ENCODE measurements at places on chromosomes 5 and 9. TPM values are rescaled to one million over a fixed set of nuclear protein-coding genes. Genes with fewer than 3 reads are reported as not detected.

GRCh38 chr9:136977223-136977622 lies at the start of gene PTGDS:
Gene PTGDS, plus strand, starts transcription at chr9:136977504. Its CDS starts 75 bp downstream, at chr9:136977579.
- no peaks in the 10 kb centered on the region for H3K36me3 ChIP-seq
- H3K27me3 ChIP-seq, result no peaks in the 10 kb centered on the region
- peaks cover 4% of the 10 kb centered on the region for H3K4me1 ChIP-seq
- H3K4me3 ChIP-seq, result peak within 1 kb of the TSS; percentile 58
- DNase-seq, result no peak
- no peak within 1 kb of the TSS for H3K27ac ChIP-seq

DNA sequence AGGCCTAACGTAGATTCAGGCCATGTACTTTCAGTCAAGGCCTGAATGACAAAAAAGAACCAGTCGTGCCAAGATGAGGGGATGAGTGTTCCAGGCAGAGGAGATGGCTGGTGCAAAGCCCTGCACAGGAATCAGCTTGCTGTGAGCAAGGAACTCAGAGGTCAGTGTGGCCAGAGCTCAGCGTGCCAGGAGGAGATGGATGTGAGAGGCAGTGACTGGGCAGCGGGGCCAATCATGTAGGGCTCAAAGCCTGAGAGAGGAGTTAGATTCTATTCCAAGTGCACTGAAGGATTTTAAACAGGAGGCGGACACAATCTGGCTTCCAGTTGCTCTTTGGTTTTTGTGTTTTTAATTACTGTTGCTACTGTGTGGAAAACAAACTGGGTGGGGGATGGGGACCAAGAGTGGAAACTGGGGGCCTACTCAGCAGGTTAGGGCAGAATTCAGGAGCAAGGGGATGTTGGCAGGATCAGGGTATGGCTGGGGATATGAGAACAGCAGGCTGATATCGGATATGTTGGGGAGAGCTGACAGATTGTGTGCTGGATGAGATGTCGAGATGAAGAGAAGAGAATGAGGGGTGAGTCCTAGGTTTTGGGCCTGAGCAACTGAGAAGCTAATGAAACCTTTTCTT lies 64.3 kb downstream of the ANGPTL2 start:
- H3K27me3 ChIP-seq, result no peaks in the 10 kb centered on the region
- H3K36me3 ChIP-seq, result peaks cover 3% of the 10 kb centered on the region
- H3K4me3 ChIP-seq, result no peak overlapping the region
- peaks cover 2% of the 10 kb centered on the region for H3K4me1 ChIP-seq
- H3K27ac ChIP-seq, result no peak overlapping the region
- DNase-seq, result peak; percentile 66

- peaks cover 4% of the 10 kb centered on the region for H3K27me3 ChIP-seq
- no peak overlapping the region for H3K27ac ChIP-seq
These were observed 11.7 kb upstream of the EXOSC2 start for GRCh38 chr9:130681769-130682420.

- no peak for DNase-seq
- no peaks in the 10 kb centered on the region for H3K36me3 ChIP-seq
- no peaks in the 10 kb centered on the region for H3K27me3 ChIP-seq
These were observed 22.3 kb downstream of the RXRA start for GRCh38 chr9:134348404-134349155.

DNA sequence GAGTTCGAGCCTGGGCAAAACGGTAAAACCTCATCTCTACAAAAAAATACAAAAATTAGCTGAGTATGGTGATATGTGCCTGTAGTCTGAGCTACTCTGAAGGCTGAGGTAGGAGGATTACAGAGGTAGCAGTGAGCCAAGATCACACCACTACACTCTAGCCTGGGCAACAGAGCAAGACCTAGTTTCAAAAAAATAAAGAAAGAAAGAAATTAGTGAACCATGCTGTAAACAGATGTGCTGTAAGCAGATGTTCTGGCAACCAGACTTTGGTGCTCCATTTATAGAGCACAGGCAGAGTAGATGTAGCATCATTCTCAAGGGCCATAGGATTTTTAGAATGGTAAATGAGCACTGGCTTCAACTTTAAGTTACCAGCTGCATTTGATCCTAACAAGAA lies 115.4 kb downstream of the ST8SIA4 start:
- no peak overlapping the region for H3K27ac ChIP-seq
- peaks cover 2% of the 10 kb centered on the region for H3K4me1 ChIP-seq
- peaks cover 27% of the 10 kb centered on the region for H3K27me3 ChIP-seq
- no peak overlapping the region for H3K4me3 ChIP-seq
- no peaks in the 10 kb centered on the region for H3K36me3 ChIP-seq

- no peaks in the 10 kb centered on the region for H3K4me1 ChIP-seq
- H3K27ac ChIP-seq, result no peak overlapping the region
- H3K36me3 ChIP-seq, result no peaks in the 10 kb centered on the region
These were observed 13.9 kb upstream of the HABP4 start for GRCh38 chr9:96436063-96436455.

DNA sequence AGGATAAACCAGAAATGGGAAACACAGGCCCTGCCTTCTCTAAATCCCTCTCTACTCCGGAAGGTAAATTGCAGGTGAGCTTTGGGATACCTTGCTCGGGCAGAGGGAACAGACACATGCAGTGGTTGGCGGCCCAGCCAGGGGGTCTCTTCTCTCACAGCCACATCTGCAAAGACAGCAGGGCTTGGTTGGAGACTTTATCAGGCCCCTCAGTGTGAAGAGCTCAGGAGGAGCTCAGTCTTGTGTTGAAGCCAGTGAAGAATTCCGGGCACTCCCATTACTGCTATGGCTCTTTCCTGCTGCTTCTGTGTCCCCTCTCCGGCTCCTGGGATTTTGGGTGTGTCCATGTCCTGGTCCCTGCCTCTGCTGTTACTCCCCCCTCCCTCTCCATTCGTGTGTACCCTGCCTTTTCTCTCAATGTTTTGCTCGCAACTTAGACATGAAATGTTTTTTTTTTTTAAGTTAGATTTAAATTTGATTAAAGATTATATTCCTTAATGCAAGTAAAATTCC lies 99.8 kb downstream of the TRIO start:
- no peaks in the 10 kb centered on the region for H3K27me3 ChIP-seq
- no peak for DNase-seq
- H3K4me1 ChIP-seq, result peaks cover 77% of the 10 kb centered on the region
- no peak overlapping the region for H3K4me3 ChIP-seq
- H3K27ac ChIP-seq, result peak overlapping the region; percentile 40

DNA sequence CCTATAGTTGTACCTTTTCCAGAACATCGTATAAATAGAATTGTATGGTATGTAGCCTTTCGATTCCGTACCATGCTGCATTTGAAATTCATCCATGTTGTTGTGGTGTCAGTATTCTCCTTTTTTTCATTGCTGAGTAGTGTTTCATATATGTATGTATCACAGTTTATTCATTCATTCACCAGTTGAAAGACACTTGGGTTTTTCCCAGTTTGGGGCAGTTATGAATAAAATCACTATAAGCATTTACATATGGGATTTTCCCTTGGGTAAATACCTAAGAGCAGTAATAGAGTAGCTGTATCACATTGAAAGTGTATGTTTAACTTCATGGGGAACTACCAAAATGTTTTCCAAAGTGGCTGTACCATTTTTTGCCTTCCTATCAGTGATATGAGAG lies 16.1 kb upstream of the FKTN start:
- H3K4me1 ChIP-seq, result peaks cover 4% of the 10 kb centered on the region
- H3K27me3 ChIP-seq, result no peaks in the 10 kb centered on the region
- no peak for DNase-seq
- peaks cover 14% of the 10 kb centered on the region for H3K36me3 ChIP-seq
- no peak overlapping the region for H3K4me3 ChIP-seq
- H3K27ac ChIP-seq, result no peak overlapping the region

- peaks cover 32% of the 10 kb centered on the region for H3K4me1 ChIP-seq
- peak overlapping the region; percentile 97 for H3K4me3 ChIP-seq
- no peaks in the 10 kb centered on the region for H3K27me3 ChIP-seq
- H3K27ac ChIP-seq, result peak overlapping the region; percentile 92
These were observed 1.6 kb downstream of the DCAF12 start for GRCh38 chr9:34124926-34125325.

- H3K36me3 ChIP-seq, result no peaks in the 10 kb centered on the region
- DNase-seq, result peak; percentile 96
- H3K4me1 ChIP-seq, result peaks cover 46% of the 10 kb centered on the region
- no peaks in the 10 kb centered on the region for H3K27me3 ChIP-seq
These were observed 186.8 kb upstream of the KLF9 start for GRCh38 chr9:70601000-70601951.

HBEGF gene
- total RNA-seq, result 2.7 TPM

IL31RA gene
- not detected for total RNA-seq

NUTM2F gene
- not detected for total RNA-seq

ROPN1L gene
- not detected for total RNA-seq

ARL14EPL gene
- total RNA-seq, result not detected
